HCT116 (cell line): ENCODE measurements at places on chromosomes 12 and 14. TPM values are rescaled to one million over a fixed set of nuclear protein-coding genes. Genes with fewer than 3 reads are reported as not detected.

The SERPINA10 gene
- total RNA-seq = not detected

GRCh38 chr14:78885884-78886283 lies 715.7 kb downstream of the NRXN3 start:
- DNase-seq = no peak

The HCAR3 gene
- not detected for total RNA-seq

DNA sequence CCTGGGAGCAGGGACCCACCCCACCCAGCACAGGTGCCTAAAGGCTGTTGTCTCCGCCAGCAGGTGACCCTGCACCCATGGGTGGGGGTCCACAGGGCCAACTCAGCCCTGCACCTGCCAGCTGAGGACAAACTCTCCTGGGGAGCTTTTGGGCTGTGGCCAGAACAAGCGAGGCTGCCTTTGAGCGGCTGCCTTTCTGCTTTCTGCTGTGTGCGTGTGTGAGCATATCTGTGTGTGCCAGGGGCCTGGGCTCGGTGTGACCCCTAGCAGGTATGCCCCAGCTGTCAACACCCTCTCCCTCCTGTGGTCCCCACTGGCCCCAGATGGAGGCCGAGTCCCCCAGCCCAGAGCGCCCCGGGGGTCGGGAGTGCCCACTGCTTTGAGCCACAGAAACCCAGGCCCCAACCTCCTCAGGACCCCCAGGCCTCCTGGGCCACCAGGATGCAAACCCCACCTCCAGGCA lies 25.9 kb upstream of the GPR132 start:
- no peak for DNase-seq

DNA sequence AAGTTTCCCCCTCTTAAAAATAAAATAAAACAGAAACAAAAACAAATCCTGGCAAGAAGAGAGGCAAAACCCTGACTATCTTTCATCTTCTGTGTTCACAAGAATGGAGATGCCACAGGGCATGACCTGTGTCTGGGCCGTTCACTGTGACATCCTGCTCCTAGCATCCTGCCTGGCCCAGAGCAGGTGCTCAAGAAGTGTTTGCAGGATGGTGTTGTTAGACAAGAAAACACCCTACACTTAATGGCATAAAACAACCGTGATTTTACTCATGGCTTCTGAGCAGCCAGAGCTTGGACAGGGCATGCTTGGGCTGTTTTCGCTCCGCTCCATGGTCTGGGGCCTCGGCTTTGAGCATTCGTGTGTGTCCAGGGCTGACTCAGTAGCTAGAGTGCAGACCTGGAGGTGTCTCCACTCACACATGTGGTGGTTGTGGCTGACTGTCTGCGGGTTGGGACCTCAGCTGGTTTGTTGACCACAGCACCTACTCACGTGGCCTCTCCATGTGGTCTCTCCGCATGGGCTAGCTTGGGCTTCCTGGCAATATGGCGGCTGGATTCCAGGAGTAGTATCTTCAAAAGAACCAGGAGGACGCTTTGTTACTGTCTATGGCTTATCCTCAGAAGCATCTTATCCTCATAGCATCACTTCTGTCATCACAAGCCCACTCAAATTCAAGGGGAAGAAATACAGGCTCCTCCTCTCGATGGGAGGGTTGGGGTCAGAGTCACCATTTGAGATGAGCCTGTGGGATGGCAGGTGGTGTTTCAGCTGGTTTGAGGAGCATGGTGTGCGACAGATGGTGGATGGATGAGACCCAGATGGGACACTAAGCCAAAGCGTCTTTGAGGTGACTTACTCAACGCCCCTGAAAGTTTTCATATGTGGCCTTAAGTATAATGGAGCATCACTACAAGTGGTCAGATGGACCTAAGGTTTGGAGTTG lies 33.2 kb upstream of the FZD10 start:
- no peak for DNase-seq

GRCh38 chr12:71726548-71726947 lies 28.1 kb upstream of the RAB21 start:
- no peak for DNase-seq

The CMKLR1 gene
- total RNA-seq = 0.15 TPM

DNA sequence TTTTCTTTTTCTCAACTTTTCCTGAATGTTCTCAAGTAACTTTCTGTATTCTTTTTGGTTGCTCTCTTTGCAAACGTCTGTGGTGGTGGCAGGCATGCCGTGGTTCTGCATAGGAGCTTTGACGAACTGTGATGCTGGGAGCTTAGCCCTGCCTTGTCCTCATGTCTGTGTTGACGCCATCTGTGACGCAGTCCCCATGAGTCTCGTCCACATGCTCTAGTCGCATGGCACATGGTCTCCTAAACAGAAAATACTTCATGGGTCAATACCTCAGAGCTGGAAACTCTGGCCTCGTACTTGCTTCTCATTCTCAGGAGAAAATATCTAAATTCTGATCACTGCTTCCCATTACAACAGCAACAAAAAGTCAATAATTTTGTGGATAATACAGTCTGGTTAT lies 50.3 kb upstream of the DYNC1H1 start:
- DNase-seq = no peak

GRCh38 chr12:56897844-56898361 lies 36.3 kb downstream of the SDR9C7 start:
- DNase-seq = no peak

The CCDC175 gene
- total RNA-seq = not detected

DNA sequence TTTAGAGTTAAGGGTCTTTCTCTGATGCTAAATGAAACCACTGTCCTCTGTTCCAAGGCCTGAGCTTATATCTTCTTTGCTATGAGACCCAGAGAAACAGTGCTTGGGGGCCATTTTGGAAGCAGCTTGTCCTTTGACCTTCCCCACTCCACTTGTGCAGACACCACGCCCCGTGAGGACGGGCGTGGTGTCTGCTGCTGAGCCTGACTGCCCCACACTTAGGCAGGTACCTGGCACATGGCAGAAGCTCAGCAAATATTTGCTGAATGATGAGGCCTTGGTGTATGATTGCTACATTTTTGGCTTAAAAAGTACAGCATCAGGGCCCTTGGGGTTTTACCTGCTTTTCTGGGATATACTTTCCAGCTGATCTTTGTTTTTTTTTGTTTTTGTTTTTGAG lies 69.9 kb downstream of the RASSF3 start:
- no peak for DNase-seq

The KLHL33 gene
- 0.05 TPM for total RNA-seq

- DNase-seq = no peak
Measured at GRCh38 chr12:42648061-42648460, 58.5 kb upstream of the PRICKLE1 start.

DNA sequence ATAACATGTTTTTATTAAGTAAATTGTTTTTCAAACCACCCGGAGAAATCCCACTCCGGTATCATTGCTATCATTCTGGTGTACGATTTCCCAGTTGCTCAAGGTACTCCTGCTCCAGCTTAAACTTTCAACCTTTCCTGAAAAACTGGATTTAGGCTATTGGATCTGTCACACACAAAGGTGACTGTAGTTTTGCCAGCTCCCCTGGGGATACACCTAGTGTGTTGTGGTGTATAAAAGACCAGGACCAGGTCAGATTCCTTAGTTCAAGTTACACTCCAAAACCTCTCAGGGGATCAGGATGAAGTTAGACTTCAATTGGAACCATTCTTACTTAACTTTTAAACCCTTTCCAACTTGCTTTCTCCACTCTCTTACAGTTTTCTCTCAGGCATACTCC lies 303.9 kb downstream of the NOVA1 start:
- no peak for DNase-seq

The BBOF1 gene
- 4.0 TPM for total RNA-seq

The OR4N5 gene
- total RNA-seq = not detected

GRCh38 chr12:82793751-82794281 lies 107.1 kb downstream of the TMTC2 start:
- DNase-seq = no peak

The SLC10A1 gene
- total RNA-seq = not detected

- no peak for DNase-seq
Measured at GRCh38 chr12:72272091-72272661, at the start of gene TRHDE. Gene TRHDE (plus strand): TSS chr12:72272370. CDS start chr12:72272644, 274 bp downstream.

The POTEM gene
- total RNA-seq = not detected

The FSCB gene
- not detected for total RNA-seq

The OLR1 gene
- 0.12 TPM for total RNA-seq

GRCh38 chr12:12734561-12735071 lies 17.4 kb downstream of the CDKN1B start:
- no peak for DNase-seq

- DNase-seq = no peak
Measured at GRCh38 chr14:51576879-51577278, 74.8 kb upstream of the FRMD6 start.

GRCh38 chr12:99529966-99530365 lies 117.6 kb upstream of the GARIN6 start:
- DNase-seq = no peak

DNA sequence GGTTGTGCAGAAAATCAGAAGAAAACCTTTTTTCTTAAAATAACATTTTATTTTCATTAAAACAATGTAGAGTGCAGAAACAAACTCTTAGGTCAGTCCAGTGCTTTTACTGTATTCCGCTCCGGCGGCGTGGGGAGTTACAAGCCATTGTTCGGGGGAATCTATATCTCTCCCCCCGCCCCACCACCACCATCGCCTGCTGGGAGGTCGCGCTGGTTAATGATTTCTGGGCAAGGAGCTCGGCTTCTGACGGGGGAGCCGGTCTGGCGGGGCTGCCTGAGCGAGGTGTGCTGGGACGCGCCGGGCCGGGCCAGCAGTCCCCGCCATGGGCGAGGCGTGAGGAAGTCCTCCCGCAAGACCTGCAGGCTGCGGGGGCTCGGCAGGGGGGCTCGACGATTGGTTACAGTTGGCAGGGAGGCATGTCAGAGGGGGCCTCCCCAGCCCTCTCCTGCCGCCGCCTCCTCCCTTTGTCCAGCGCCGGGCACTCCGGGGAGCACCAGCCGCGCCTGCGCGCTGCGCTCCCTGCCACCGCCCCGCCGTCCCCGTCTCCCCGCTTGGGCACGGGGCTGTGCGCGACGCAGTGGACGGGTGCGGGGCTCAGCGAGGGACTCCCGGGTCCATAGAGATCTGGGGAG lies 1.0 kb upstream of the DUSP6 start:
- peak; percentile 31 for DNase-seq

GRCh38 chr12:77949943-77950342 lies 119.2 kb downstream of the NAV3 start:
- no peak for DNase-seq

DNA sequence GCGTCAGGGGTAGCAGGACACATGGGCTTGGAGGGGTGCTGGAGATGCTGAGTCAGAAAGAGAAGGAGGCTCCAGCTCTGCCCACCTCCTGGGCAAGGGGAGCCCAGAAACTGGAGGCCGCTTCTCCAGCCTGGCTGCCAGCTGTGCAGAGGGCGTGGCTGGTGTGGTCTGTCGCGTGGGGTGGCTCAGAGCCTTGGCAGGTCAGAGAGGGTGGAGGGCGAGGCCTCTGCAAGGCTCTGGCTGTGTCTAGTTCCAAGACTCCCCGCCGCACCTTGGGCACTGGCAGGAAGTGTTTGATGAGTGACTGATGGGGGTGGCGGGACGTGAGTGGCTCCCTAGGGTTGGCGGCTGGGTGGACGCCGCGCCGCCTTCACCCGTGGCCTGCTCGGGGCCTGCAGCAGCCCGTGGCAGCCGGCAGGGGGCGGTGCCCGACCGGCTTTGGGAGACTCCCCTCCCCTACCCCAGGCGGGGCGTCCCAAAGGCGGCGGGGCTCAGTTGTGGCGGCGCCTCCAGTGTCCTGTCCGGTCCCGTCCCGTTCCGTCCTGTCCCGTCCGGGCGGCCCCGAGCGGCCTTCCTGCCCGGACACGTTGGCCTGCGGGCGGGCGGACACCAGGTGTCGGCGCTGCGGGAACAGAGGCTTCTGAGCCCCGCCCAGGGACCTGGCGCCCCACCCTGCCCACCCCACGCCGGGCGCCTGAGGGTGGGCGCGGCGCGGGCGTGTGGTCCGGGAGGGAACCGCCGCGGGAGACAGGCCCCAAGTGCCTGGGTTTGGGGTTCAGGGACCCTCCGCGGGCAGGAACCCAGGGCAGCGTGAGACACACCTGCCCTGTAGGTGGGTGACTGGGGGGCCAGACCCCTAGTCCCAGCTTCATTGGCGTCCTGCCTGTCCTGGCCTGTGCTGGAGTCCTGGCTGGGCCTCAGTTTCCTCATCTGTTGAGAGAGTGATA lies 39.7 kb downstream of the KRT80 start:
- no peak for DNase-seq

DNA sequence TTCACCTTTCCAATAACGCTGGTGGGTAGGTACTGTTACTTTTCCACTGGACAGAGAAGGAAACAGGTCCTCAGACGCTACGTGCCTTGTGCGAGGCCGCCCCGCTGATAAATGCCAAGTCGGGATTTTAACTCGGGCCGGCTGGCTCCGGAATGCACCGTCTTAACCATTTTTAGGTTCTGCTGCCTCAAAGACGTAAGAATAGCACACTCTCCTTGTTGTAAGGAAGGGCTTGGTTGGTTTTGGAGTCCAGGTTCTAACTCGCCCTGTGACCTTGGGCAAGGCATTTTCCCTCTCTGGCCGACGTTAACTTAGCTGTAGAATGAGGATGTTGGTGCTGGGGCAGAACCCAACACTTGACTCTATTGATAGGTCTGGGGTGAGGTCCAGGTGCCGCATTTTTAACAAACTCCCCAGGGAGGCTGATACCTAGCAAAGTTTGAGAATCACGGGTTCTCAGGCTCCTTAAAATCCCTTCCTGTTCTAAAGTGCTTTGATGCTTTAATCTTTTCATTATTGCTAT lies 814 bp downstream of the ANKRD13A start:
- DNase-seq = no peak

The TSPAN8 gene
- 0.76 TPM for total RNA-seq

DNA sequence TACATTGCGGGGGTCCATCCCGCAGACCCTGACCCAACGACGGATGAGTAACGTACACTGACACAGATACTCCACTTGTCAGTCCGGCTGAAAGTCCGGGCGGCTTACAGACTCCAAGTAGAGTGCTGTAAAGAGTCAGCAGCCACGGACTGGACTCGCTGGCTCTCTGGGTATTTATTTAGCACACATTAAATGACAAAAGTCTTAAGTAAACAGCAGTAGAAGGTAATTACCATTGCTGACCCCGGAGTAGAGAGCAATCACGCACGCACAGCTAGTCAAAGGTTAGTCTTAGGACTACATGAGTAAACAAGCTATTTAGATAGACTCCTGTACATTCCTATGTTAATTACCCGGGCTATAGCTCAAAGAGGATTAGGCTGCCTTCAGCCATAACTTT lies 780.9 kb downstream of the RPS29 start:
- DNase-seq = no peak

- no peak for DNase-seq
Measured at GRCh38 chr14:64659366-64659765, 44.9 kb upstream of the PLEKHG3 start.

- no peak for DNase-seq
Measured at GRCh38 chr14:98510392-98510791, 761.6 kb downstream of the BCL11B start.

GRCh38 chr12:116303929-116304328 lies 26.4 kb upstream of the MED13L start:
- DNase-seq = no peak
